ENCODE measurements at places on chromosomes 16 and 17. TPM values are rescaled to one million over a fixed set of nuclear protein-coding genes. Genes with fewer than 3 reads are reported as not detected.

Gene TEX14
- 0.34 TPM for total RNA-seq

Gene GNG13
- total RNA-seq: not detected

Gene CSH2
- not detected for total RNA-seq

Gene DPEP3
- total RNA-seq: not detected

Gene KRT27
- 1.9 TPM for total RNA-seq

DNA sequence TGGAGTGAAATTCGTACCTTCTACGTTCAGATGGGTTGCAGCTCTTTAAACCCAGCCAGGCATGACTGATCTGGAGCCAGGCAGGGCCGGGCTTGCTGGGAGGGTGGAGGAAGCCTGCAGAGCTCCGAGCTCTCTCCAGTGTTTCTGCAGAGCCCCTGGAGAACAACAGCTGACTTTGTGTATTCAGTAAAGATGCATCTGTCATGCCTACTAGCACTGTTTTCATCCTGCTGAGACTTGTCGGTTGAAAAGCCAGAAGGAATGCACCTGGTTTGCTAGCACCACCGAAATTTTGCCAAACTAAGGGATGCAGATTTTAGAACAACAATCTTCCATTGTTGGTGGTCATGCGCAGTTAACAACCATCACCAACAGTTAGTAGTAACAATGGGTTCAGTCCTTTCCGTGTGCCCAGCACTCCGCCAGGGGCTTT lies 22.4 kb upstream of the SCNN1B start:
- no peak for DNase-seq
- peak overlapping the region; percentile 67 for H3K27ac ChIP-seq
- H3K36me3 ChIP-seq: no peaks in the 10 kb centered on the region

DNA sequence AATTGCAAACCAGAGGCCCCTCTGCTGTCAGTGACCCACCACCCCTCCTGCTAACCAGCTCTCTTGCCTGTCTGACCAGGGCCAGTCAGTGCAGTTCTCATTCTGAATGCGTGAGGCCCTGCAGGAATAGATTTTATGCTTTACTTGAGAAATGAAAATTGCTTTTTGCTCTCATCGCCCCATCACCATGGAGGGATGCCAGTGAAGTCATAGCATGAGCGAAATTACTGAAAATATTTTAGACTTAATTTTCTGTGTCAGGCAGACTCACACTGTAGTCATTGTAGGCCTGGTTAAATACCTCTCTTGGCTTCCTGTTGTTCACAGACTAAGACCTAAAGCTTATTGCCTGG lies 490.5 kb upstream of the CDH5 start:
- H3K27ac ChIP-seq: no peak overlapping the region
- H3K27me3 ChIP-seq: no peaks in the 10 kb centered on the region
- no peak for DNase-seq
- no peaks in the 10 kb centered on the region for H3K36me3 ChIP-seq
- no peaks in the 10 kb centered on the region for H3K4me1 ChIP-seq

Data from suprapubic skin (tissue), 4 donors.